ENCODE measurements at places on chromosomes 1 and 21.

DNA sequence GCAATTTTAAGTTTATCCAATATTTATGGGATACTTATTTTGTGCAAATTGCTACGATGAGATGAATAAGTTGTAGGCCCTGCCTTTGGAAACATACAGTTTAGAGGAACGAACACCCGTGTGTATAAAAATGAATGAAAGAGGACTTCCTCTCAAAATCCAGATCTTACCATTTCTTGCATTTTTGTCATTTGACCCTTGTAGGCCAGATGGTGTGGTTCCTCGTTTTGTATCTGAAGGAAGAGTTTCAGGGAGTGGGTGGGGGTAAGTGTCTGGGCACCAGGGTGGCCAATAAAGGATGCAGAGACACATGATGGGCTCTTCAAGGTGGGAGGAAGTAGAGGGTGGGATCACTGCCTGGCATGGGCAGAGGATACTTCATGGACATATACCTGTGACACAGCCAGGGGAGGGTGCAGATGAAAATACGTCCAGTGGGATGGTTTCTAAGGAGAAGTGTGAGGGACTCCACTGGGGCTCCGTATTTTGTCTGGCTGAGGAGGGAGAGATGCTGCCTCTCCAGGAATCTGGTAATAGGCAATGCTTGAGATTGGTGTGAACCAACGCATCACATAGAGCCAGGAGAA is 14.4 kb downstream of the MAPKAPK2 start:
- DNase-seq: no peak

DNA sequence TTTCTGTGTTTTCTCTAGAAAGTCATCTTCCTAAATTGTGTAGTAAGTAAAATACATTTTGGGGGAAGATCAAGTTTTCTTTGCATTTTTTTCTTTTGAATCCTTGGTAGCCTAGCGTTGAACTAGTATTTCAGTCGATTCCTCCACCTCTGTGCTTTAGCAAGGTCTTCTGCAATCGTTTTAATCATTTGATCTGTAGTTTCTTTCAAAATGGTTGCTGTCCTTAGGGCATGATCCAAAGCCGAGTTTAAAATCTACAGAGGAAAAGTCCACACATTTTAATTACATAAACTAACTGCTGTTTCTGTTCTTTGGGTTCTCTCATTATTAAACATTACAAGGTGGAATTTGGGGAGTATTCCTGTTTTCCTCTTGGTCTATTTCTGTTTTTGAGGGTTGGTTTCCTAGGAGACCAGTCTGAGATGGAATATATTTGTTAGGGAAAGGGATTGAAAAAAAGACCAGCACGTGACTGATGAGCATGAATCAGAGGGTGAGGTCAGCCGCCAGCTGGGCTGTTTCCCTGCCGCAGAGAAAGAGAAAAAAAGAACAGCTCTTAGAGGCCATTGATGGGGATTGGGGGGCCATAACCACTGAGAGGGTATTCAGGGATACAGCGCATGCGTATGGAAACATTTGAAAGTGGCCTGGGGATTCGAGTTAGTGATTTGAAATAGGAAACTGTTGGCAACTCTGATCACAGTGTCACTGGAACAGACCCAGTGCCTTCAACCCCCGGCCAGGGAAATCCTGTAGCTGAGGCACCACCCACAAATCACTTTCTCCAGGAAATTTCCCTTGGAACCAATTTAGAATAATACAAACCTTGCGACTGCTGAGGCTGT is 40.6 kb downstream of the AKNAD1 start:
- DNase-seq: peak; percentile 96

DNA sequence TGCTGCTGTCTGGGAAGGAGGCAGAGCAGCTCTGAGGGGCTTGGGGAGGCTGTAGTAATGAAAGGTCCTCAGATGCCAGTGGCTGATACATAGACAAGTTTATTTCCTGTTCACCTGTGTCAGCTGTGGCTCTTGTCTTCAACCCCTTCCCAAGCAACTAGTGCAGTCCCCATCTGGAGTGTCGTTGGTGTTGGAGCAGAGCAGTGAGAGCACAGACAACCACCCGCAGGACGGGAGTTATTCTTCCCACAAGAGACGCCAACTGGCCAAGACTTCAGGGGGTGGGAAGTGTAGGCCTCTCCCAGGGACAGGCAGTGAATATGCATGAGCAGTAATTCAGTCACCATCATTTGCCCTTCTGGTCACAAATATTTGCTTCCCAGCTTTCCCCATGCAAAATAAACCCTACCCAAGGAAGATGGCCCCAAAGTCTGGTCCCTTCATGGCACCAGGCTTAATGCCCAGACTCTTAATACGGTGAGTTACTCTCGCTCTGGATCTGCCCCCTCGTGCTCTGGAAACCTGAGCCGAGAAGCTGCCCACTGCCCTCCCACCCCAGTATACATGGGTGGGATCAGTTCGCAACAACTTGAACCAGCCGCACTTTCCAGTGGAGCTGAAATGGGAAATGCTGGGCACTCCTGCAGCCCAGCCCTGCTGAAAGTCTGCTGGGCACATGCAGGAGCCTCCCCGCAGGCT is 153.5 kb upstream of the COL6A1 start:
- DNase-seq: no peak

DNA sequence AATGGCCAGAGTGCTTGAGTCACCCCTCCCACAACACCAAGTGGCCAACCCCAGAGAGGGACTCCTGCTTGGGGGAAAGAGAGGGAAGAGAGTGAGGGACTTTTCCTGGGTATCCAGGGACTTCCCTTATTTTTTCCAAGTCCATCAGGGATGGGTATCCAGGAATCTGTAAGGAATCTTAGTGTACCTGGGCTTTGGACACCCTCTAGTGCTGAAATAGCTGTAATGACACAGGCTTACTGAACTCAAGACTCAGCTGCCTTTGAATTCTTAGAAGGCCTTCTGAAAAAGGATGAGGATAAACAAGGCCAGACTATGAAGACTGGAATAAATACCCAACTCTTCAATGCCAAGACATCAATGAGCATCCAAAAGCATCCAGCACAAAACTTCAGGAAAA is 12.0 kb downstream of the TSHB start:
- peak; percentile 10 for DNase-seq

GRCh38 chr1:201019321-201019977 is 4.1 kb downstream of the KIF21B start:
- DNase-seq: no peak
